ENCODE measurements at places on chromosomes 3 and 15.

GRCh38 chr15:39165020-39165706 is 415.7 kb upstream of the THBS1 start:
- no peak for DNase-seq

GRCh38 chr15:62603742-62604141 is 438.7 kb upstream of the C2CD4B start:
- no peak for DNase-seq

DNA sequence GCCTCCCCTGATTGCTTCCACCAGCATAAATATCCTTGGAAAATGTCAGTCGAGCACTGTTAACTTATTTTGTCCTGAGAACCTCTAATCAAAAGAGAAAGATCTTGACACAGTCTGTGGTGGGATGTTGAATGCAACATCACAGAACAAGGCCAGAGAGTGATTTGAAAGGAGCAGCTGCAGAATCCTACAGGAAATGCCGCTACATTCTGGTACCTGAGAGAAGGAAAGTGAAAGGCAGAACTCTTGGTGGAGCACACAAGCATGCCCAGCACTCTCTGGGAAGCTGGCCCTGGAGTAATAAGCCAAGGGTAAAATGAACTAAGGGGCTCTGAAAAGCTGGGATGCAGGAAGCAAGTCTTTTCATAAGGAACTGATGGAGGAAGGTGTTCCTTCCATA is 75.8 kb downstream of the CBLB start:
- no peak for DNase-seq

DNA sequence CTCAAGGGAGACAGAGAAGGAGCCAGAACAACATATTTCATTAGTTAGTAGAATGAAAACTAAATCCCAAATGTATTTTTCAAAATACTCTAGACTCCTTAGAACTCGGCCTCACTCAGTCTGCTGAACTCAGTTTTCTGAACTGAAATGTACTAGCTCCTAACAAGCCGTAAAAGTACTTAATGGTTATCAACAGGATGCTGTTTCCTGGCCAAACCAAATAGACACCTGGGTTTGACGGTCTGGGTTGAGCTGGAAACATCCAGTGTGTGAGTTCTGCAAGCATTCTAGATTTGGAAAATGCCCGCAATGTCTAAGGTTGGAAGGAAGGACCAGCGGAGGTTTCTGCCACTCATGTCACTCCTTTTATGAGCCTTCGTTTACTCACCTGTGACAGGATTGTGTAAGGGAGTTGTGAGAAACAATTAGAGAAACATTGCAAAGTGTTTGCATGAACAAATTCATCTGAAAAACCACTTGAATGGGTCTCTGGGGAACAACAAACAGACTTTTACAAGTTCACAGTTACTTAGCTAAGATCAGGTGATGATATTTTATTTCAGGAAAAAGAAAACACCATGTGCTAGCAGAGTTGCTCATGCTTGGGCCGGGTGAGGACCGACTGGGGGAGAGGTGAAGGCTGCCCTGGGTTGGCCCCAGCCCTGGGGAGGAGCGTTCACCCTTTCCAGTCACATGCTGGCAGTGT is 151.0 kb downstream of the ALDH1A2 start:
- no peak for DNase-seq

DNA sequence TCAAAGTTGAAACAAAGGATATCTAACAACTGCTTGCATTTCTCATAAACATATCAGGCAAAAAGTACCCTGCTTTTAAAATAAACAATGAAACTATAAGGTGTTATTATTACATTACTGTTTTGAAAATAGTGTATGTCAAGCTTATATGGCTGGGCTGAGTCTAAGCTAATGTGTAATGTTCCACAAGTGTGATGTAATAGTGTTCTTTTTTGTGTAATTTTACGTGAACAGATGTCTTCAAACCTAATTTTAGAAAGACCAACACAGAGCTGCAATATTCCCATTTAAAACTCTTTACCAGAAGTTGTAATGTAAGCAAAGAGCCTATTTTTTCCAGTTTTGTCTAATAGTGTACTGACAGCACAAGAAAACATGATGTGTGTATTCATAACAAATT is 34.0 kb downstream of the MINDY2 start:
- no peak for DNase-seq

All from effector memory CD8-positive, alpha-beta T cell (primary cell).